ENCODE measurements at places on chromosomes 5 and 9.

DNA sequence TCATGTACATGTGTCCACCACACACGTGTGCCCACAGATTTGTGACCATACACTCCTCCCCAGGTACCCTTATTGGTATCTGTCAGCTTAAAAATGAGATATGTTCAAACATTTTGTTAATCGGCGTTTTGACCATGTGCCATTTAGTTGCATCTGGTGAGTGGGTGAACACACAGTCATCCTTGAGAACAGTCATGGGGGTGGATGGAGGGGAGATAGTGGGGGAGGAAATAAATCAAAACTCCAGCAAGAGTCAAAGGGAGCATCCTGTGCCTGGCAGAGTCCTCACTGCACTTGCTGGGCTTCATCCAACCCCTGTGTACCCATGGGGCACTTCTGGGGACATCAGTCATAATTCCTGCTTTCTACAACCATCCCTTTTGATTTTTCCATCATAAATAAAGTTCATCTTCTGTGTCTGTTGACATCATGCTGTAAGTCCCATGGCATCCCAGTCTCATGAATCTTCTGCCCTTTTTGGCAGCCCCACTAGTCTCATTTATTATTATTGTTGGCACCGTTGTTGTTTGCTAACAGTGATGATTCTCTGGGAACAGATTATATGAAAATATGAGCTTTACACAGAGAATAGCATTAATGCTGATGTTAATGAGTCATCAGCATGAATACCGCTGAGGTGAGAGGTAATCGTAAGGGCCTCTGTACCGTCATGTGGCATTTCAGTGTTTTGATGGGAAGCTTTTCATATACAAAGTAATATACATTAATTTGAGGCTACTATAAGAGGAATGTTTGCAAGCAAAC, 24.4 kb upstream of the CLK4 start:
- DNase-seq, result no peak

DNA sequence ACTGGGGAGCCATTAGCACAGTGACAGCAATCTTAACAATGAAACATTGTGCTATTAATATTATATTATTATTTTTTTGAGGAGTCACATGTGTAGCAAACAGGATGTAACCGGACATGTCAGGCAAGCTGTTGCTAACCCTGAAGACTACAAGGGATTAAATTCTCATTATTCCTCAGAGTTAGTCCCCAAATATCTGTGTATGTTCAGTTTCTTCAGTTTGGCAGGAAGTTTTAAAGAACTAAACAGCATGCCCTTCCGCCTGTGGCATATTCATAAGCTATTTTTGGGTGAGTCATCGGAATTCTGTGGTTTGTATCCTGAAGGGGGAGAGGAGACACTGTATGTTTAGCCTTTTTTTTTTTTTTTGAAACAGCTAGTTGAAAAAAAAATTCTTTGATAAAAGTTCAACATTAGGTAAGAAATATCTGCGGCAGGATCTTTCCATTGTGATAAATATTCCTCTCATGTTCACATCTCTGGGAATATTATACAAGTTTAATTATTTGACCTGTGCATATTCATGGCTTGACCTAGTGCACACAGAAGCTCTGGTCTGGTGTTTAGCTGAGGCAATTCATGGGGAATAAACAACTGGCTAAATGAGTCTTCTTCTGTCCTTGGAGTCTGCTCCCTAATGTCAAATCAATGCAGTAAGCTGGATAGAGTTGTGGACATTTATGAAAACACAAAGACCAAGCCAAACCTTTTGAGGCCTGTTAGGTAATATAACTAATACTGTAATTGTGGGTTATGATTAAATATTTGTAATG, 202.7 kb upstream of the CDKN2B start:
- DNase-seq, result no peak

GRCh38 chr5:113123618-113124017, 147.0 kb downstream of the DCP2 start:
- peak; percentile 14 for DNase-seq

- DNase-seq, result peak; percentile 30
Observed at GRCh38 chr9:97848480-97849237, 4.4 kb upstream of the FOXE1 start.

DNA sequence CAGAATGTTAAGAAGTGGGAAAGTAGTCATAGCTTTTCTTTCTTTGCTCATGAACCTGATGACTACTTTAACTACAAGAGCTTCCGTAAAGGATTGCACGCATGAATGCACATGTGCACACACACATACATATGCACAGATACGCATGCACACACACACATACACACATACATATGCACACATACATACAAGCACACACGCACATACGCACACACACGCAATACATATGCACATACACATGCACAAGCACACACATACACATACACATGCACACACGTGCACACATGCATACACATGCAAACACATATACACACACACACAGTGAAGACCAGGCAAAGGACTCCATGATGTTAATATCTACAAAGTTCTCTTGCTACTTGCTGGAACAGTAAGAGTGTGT, 22.9 kb downstream of the LSM11 start:
- no peak for DNase-seq

- DNase-seq, result no peak
Observed at GRCh38 chr9:135661816-135662560, 1.1 kb upstream of the LCN9 start.

DNA sequence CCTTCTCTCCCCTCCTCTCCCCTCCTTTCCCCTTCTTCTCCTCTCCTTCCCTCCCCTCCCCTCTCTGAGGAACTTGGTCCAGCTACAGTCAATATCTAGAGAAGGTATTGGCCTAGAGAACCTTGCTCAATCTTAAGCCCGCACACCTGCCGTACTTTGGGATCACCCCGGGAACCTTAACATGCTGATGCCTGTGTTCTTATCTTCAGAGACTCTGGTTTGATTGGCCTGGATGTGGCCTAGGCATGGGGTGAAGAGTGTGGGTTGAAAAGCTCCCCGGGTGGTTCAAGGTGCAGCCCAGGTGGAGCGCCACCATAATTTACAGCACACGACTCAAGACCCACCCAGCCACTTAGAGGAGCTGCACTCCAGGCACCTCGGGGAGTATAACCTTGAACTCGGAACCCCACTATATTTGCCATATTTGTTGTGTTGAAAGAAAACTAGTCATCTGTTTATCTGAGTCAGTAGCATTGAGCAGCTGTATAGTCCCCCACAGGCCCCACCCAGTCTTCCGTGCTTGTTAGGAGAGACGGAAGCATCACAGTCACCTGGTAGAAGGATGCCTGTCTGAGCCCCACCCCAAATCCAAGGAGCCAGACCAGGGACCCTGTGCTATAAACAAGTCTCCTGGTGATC, 14.4 kb upstream of the PHF19 start:
- DNase-seq, result no peak

- no peak for DNase-seq
Observed at GRCh38 chr5:143170104-143170503, 233.4 kb downstream of the NR3C1 start.

- DNase-seq, result no peak
Observed at GRCh38 chr5:68732251-68732650, 361.6 kb upstream of the SLC30A5 start.

- DNase-seq, result no peak
Observed at GRCh38 chr9:100229136-100229535, 123.6 kb downstream of the TEX10 start.

DNA sequence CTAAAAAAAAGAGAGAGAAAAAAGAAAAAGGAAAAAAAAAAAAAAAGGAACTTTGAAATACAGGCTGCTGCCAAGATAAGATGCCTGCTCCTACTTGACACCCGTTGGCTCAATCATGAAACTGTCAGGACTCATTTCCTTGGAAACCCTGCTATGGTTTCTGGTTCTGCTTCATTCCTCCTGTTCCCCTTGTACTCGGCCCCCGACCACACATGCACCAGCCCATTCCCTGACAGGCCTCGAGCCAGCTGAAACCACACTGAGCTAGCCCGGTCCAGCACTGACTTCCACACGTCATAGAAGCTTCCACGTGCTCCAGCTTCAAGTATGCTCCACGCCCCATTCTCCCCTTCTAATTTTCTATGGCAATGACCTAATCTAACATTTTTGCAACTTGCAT, 93.2 kb downstream of the MYO10 start:
- DNase-seq, result no peak

GRCh38 chr5:154196955-154197652, 6.6 kb downstream of the GALNT10 start:
- DNase-seq, result peak; percentile 30

All from NB4 (cell line).